Left lung (tissue), 14 donors: ENCODE measurements at places on chromosomes 4 and X. TPM values are rescaled to one million over a fixed set of nuclear protein-coding genes. Genes with fewer than 3 reads are reported as not detected.

The FAM184B gene
- polyA plus RNA-seq: 0.17 TPM

The ZNF630 gene
- polyA plus RNA-seq: 4.1 TPM

DNA sequence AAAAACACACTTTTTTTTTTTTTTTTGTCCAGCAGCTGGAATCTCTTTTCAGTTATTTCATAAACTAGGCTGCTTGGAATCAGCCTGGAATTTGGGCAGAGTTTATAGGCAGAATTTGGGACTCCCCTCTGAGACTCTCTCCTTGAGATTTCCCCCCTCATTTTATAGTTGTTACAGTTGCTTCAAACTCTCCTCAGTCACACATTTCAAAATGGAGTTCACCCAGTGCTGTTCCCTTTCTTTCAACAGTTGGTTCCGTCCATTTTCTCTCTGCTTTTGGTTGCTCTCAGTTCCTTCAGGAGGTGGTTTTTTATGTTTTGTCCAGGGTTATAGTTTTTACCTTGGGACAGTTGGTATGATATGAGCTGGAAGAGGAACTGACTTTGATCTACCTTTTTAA is 27.5 kb downstream of the NSD2 start:
- H3K27ac ChIP-seq: no peak overlapping the region
- H3K36me3 ChIP-seq: no peaks in the 10 kb centered on the region
- no peak overlapping the region for H3K4me3 ChIP-seq
- DNase-seq: no peak

DNA sequence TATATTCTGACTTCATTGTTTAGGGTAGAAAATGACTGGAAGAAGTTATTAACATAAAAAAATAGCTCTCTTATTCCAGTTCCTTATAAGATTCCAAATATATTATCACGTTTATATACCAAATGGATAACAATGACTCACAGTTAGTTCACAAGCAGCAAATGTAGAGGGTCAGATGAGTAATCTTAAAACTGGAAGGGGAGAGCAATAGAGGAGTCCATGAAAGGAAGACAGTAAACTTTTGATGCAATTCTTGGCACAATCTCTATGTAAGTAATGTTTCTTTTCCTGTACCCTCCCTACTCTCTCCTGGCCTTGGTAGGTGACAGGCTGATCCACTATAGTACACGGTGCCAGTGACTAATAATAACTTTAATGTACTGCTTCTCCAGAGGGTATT is 259.0 kb upstream of the TRPC5 start:
- no peaks in the 10 kb centered on the region for H3K4me1 ChIP-seq
- no peaks in the 10 kb centered on the region for H3K27me3 ChIP-seq
- no peak for DNase-seq
- no peaks in the 10 kb centered on the region for H3K36me3 ChIP-seq
- no peak overlapping the region for H3K27ac ChIP-seq

DNA sequence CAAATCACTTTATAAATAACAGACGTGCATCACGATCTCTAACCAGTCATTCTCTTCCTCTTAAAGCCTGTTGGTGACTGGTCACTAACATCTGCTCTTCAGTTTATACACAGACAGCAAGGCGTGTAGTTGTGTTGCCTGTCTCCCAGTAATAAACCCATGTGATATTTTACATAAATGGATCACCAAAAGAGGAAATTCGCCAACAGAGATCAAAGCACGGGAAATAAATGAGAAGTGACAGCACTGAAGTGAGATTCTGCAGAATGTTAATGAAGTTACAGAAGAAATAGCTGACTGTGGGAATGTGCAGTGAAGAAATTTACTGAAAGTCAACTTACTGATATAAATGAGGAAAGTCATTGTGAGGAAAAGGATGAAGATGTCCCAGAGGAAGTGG is 47.0 kb downstream of the AFF1 start:
- H3K4me1 ChIP-seq: no peaks in the 10 kb centered on the region
- H3K4me3 ChIP-seq: no peak overlapping the region
- no peaks in the 10 kb centered on the region for H3K36me3 ChIP-seq
- DNase-seq: no peak

DNA sequence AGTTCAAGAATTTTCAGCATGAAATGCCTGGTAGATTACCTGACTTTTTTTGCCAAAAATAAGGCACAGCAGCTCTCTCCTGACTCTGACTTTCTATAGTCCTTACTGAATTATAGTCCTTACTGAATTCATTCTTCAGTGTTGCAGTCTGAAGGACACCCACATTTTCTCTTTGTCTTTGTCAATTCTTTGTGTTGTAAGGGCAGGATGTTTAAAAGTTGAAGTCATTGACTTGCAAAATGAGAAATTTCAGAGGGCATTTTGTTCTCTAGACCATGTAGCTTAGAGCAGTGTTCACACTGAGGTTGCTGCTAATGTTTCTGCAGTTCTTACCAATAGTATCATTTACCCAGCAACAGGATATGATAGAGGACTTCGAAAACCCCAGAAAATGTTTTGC is 168.0 kb downstream of the SOWAHB start:
- no peaks in the 10 kb centered on the region for H3K36me3 ChIP-seq
- H3K27me3 ChIP-seq: no peaks in the 10 kb centered on the region
- no peaks in the 10 kb centered on the region for H3K4me1 ChIP-seq
- no peak overlapping the region for H3K27ac ChIP-seq
- DNase-seq: no peak
- no peak overlapping the region for H3K4me3 ChIP-seq
